ENCODE measurements at places on chromosomes 1 and 21.

- DNase-seq = no peak
Observed at GRCh38 chr1:154512760-154513159, 10.5 kb upstream of the SHE start.

DNA sequence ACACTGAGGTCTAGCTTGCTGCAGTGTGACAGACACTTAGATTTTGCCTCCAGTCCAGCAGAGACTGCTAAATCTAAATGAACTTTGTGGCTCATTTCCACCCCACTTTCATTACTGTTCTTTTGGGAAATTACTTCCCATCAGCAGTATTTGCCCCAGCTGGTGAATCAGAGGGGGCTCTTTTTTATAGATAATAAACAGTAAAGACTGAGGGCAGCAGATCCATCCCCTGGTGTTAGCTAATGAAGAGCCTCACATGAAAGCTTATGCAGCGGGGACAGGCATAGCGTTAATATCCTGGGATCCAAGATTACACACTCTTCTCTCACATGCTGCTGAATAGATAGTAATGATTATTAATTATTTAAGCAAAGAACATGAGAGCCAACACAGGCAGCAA is 6.4 kb upstream of the CTNNBIP1 start:
- no peak for DNase-seq

- DNase-seq = no peak
Observed at GRCh38 chr1:200373811-200374231, 36.0 kb downstream of the ZNF281 start.

GRCh38 chr1:32920833-32921232 is 19.6 kb upstream of the TMEM54 start:
- DNase-seq = no peak

DNA sequence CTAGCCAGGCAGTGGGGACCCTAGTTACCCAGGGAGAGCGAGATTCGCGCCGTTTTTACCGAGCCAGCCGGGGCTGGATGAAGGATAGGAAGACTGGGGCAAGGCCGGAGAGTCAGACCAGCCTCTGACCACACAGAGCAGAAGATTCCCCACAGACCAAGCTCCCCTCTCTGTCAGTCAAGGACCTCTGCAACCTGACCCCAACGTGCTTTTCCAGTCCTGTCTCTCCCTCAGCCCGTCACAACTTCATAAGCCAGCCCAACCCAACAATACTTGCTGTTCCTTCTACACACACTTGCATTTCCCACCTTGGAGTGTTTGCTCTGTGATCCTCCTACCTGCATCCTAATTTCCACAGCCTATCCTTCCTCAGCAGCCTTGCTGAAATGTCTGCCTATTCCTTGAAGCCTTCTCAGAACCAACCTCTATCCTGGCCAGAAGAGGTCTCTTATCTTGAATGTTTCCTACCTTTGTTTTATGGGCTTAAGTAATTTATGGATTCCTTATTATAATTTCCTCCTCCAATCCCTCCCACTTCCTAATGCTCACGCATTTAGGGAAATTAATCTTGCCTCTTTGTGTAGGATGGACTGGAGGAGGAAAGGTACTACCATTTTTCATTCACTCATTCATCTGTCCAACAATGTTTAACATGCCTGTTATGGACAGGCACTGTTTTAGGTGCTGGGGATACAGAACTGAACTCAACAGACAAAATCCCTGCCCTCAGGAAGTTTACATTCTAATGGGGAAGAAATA is at the start of gene GSTM3:
Gene GSTM3, minus strand, starts transcription at position 424 of the 759 bp plus-strand sequence. CDS start 751 bp downstream, outside the sequence.
- no peak for DNase-seq

DNA sequence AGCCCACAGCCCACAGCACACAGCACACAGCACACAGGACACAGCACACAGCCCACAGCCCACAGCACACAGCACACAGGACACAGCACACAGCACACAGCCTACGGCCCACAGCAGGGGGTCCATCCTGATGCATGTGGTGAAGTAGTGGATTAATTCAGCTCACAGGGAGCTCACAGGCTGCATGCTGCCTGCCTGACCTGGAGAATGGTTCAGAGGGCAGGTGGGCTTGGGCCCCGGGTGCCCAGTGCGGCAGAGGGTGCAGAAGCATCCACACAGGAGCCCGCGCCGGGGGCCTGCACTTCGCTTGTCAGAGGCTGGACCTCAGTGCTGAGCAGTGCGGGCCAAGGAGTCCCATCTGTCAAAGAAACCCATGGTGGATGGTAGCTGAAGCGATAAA is 21.1 kb upstream of the AJAP1 start:
- DNase-seq = no peak

GRCh38 chr1:184990204-184990603 is 15.9 kb upstream of the NIBAN1 start:
- no peak for DNase-seq

DNA sequence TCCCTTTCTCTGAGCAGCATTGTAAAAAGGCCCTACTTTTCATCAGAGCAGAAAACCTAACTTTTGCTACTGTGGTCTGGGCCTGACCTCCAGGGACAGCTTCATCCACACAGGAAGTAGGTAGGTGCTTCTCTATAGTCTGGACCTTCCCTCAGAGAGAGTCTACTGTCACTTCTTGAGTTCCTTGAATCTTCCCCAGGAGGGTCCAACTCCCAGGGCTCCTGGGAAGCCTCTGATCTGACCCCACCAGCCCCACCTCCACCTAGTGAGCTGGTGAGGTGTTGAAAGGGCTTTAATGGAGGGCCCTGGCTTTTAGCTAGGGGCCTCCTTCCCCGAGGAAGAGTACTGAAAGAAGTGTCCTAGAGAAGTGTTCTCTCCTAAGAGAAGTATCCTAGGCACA is 2.7 kb upstream of the VANGL2 start:
- DNase-seq = no peak

DNA sequence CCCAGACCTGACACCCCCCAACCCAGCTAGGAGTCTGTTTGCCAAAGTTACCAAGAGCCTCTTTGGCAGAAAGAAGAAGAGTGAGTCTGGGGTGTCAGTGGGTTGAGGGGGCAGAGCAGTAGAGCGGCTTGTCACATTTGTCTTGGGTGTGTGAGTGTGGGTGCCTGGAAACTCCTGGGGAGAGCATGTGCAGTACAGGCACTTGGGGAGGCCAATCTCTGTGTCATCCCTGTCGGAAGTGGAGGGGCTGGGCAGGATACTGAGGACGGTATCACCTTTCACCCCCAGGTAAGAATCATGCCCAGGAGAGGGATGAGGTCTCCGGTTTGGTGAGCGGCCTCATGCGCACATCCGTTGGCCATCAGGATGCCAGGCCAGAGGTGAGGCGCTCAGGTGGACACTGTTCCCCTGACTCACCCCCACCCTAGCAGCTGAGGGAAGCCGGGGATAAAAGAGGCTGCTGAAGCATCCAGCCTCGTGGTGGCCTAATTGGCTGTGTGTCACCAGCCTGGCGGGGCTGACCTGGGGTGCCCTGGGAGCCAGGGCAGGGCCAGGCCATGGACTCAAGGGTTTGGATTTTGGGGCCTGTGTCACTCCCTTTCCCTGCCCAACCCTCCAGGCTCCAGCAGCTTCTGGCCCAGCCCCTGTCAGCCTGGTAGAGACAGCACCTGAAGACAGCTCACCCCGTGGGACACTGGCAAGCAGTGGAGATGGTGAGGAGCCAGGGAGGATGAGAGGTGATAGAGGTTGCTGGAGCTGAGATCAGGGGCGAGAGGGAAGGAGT is 3.3 kb downstream of the PLK3 start:
- DNase-seq = no peak

DNA sequence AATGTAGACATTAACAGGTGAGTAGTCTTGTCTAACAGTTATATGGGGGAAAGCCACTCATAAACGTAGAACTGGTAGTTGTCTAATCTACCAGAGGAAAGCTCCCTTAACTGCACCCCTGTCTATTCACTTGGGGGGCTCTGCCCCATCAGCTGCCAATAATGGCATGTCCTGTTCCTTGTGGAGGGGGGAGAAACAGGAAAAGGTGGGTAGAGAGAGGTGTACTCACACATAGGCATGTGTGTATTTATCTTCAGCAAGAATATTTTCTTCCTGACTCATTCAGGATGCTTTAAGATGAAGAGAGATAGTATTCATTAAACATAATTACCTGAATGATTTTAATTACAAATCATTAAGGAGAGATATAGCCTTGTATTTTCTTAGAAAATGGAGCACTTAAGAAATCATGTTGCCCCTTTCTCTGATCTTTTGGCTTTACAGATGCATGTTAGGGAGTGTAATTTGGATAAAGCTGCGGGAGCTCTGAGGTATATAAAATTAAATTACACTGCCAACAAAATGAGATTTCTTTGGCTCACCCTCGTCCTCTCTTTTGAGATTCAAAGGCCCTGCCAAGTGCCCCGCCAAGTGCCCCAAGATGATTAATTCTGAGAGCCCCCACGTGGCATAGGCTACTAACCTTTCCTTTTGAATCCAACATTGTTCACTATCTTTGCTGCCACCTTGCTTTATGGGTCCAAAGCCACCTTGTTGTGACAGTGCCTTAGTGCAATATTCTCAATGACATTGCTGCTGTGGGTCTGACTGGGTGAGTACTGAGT is 286.3 kb upstream of the LYPLAL1 start:
- no peak for DNase-seq

DNA sequence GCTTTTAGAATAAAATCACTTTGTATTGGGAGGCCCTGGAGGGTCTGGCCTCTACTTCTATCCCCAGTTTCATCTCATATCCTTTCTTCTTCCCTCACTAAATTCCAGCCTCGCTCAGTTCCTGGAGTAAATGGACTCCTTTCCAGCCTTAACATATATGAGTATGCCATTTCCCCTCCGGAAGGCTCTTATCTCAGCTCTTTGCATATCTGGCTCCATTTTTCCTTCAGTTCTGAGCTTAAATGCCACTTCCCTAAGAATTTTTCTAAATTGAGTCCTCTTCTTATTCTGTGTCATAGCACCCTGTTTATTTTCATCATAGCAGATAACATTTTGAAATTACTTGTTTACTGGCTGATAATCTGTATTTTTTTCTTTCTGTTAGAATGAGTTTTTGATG is 20.2 kb upstream of the DUSP10 start:
- DNase-seq = no peak

Measured in AG08396 (cell line).